Left ventricle myocardium superior (tissue), 1 donor: ENCODE measurements at places on chromosomes 2 and 18.

DNA sequence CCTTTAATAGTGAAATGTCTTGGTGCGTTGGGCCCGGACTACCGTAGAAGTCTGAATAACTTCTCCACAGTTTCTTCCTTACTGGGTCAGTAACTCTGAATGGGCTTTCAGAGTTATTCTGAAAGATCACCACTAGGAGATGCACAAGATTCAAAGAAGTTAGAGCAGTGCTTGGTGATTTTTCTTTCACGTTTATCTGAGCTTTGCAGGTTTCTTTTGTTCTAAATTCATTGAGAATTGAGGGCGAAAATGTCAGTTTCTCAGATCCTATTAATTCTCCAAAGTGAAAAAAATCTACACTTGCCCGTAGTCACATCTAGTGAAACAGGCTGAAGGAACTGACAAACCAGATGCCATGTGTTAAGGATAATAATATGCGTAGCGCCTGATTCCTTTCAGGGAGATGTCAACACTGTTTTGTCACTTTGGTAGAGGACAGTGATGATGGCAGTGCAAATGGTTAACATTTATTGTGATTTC, 70.1 kb downstream of the QPCT start:
- no peak for DNase-seq

DNA sequence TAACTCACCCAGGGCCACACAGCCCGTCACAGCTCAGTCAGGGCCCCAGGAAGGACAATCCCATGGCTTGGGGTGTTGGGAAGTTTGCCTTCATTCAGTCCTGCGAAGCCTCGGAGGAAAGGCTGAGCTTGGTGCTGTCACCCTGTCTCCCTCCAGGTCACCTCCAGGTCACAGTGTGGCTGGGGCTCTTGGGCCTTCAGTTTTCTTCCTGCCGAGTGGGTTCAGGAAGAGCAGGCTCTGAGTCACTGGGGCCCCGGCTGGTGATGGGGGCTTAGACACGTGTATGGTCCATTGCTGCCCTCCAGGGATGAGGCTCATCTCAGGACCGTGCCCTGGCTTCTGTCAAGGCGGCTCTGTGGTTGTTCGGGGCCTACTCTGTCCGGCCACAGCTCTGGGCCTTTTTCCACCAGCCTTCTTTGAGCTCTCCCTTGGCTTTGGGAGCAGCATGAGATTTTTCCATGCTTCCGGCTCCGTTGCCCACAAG, 118.6 kb downstream of the INHBB start:
- no peak for DNase-seq

GRCh38 chr2:96580771-96581170, 44.2 kb downstream of the ARID5A start:
- DNase-seq = peak; percentile 35

DNA sequence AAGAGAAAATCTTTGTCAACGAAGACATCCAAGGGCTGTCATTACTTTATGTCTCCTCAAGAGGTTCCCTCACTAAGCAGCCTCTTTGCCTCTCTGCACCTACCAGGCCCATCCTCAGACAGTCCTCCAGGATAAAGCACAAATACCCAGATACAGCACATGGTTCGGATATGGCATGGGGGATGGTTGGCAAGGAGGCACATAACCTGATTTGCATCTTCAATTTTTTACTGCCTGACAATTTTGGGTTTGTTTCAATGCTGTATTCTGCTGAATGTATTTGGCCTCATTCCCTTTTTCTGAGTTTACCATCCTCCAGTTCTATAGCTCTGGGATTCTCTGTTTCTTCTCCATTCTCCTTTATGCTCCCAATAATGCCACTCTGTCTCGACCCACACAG, 78.8 kb downstream of the VIT start:
- DNase-seq = no peak

GRCh38 chr2:95317123-95317500, 20.0 kb downstream of the KCNIP3 start:
- DNase-seq = no peak

GRCh38 chr2:20013126-20013849, 820 bp upstream of the MATN3 start:
- DNase-seq = peak; percentile 34

DNA sequence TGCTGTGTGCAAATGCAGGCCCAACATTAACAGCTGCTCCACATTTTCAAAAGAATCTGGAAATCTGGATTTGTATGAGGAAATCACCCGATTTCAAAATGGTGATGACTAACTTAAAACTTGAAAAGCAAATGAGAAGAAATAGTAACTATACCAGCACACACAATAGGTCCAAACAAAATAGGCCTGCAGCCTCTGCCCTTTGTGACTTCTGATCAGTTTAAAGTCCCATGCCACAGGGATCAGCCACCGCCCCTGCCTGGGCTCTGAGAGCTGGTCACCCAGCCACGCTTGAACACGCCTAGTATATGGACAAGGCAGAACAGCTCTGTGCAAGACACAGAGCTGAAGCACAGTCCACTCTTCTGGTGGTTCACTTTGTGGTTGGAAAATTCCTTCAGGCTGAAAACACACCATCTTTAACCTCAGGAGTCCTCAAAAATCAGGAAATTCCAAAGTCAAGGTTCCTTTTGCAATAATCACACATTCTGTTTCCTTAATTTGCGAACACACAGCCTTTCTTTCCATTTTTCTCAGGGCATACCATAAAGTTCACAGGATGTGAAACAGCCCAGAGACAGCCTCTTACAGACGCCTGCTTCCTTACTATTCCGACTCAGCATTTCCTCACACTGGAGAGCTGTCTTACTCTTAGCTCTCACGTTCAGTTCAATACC, 150.1 kb upstream of the RIOK3 start:
- no peak for DNase-seq

DNA sequence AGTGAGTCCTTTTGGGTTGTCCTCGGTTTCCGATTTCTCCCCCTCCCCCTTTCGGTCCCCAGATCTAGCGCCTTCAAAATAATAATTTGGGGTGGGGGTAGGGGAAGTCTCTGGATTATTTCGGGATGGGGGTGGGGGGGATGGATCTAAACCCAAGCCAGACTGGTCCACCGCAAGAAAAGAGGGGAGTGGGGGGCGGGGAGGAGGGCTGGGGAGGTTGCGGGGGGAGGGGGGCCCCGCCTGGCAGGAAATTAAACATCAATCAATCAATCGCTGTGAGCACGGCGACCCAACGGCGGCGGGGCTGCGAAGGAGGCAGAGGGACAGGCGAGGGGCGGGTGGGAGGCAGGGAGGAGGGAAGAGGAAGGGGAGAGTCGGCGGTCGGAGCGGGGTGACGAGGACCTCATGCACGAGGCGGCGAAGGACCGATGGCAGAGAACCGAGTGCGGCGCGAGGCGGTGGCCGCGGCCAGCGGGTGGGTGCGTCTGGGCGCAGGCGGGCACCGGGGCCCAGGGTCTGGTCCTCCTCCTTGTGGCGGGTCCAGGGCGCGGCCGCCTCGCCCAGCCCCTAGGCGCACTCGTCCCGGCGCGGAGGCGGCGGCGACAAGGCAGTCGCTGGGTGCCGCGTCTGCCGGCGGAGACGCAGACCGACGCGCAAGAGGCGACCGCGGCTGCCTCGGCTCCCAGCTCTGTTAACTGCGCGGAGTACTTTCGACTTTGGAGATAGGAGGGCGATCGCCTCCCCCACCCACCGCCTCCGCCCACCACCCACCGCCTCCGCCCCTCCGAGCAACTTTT, 468 bp upstream of the SATB2 start:
- DNase-seq = no peak

DNA sequence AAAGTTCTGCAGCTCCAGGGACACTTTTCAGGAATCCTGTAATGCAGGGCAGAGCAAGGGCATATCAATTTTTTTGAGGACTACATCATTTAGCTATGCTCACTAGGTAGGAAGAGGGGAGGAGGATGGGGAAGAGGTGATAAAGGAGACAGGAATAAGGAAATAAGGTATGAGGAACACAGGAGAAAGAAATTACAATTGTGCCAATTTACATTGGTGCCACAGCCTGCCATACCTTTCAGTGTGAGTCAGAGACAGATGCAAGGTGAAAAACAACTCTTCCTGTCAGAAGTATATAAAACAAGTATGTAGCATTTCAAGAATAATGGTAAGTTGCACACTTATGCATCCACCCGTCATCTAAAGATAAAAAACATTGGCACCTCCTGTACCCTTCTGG, 5.4 kb upstream of the MRPS9 start:
- DNase-seq = no peak
